A549 treated with RU486 at 1 μM for 4 hours (cell line): ENCODE measurements at places on chromosomes 2 and 18. TPM values are rescaled to one million over a fixed set of nuclear protein-coding genes. Genes with fewer than 3 reads are reported as not detected.

Gene MERTK
- 1.4 to 2.0 TPM (median 1.8 TPM) in 5 replicates for total RNA-seq

Gene NLRC4
- total RNA-seq, result not detected in 5 replicates

Gene TTC21B
- total RNA-seq, result 3.8 to 7.8 TPM (median 4.8 TPM) in 5 replicates

Gene C2orf72
- 5.6 to 9.3 TPM (median 5.6 TPM) in 5 replicates for total RNA-seq

Gene COL4A4
- 1.0 to 2.3 TPM (median 1.3 TPM) in 5 replicates for total RNA-seq

Gene ZAP70
- total RNA-seq, result not detected in 5 replicates

Gene FBXO15
- total RNA-seq, result 0.54 to 1.6 TPM (median 0.84 TPM) in 5 replicates

Gene POTEI
- not detected in 5 replicates for total RNA-seq

Gene BOLL
- total RNA-seq, result not detected in 5 replicates

Gene CREG2
- 5.5 to 10.0 TPM (median 8.8 TPM) in 5 replicates for total RNA-seq

Gene NGEF
- total RNA-seq, result 15.4 to 20.7 TPM (median 16.8 TPM) in 5 replicates

Gene POTEC
- total RNA-seq, result not detected in 5 replicates

Gene SLC4A5
- 0.17 to 0.68 TPM (median 0.43 TPM) in 5 replicates for total RNA-seq

Gene CFC1
- total RNA-seq, result not detected in 5 replicates

Gene TNS1
- total RNA-seq, result 5.3 to 13.3 TPM (median 9.4 TPM) in 5 replicates

Gene SCLY
- total RNA-seq, result 16.8 to 23.4 TPM (median 21.1 TPM) in 5 replicates

Gene RPRM
- not detected in 5 replicates for total RNA-seq

Gene G6PC2
- not detected in 5 replicates for total RNA-seq

Gene PJVK
- 0.66 to 1.3 TPM (median 0.99 TPM) in 5 replicates for total RNA-seq

Gene ABCG8
- total RNA-seq, result not detected in 5 replicates

Gene KIAA2012
- total RNA-seq, result not detected in 5 replicates

Gene SLC23A3
- total RNA-seq, result 0.19 to 0.90 TPM (median 0.53 TPM) in 5 replicates

Gene GPR17
- 0.10 TPM in 1 of 5 replicates, not detected in the others for total RNA-seq

Gene PDIA6
- 301 to 383 TPM (median 355 TPM) in 5 replicates for total RNA-seq

Gene SMAD7
- total RNA-seq, result 19.5 to 25.9 TPM (median 21.1 TPM) in 5 replicates
